Lung microvascular endothelial cell (primary cell): ENCODE measurements at places on chromosomes 7 and 10.

- DNase-seq: no peak
These were observed 6.0 kb upstream of the LMBR1 start for GRCh38 chr7:156898938-156899337.

GRCh38 chr10:61359452-61359851 is 93.7 kb downstream of the TMEM26 start:
- DNase-seq: no peak

GRCh38 chr10:79097021-79097872 is 28.5 kb downstream of the ZMIZ1 start:
- no peak for DNase-seq

GRCh38 chr10:9510626-9511025 is 1456.1 kb downstream of the GATA3 start:
- DNase-seq: no peak

DNA sequence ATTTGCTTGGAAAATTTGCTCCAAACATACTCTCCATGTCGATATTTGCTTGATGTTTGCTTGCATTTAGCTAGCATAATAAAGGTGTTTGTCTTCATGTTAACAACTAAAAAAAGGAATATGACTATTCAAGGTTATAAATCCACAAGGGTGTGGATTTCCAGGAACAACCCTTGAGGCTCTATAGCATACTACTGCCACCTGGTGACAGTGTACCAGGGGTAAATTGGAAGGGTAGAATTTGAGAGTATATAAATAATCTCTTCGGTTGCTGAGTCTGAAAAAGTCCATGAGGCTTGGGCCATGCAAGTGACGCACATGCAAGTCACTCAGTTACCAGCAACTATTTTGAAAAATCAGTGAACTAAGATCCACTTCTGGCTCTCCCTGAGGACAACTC is 68.4 kb downstream of the SLIT1 start:
- peak; percentile 42 for DNase-seq

DNA sequence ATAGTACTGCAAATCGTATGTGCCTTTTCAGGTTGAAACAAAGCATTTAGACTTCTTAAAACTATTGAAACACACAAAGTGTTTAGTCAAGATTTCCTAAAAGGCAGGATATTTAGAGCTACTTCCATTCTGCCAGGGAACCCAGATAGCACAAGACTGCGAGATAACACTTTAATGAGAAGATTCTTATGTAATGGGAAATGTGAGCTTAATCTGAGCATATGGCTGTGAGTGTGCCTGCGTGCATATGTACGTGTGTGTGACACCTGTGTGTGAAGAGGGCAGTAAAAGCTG is 14.3 kb upstream of the JCAD start:
- no peak for DNase-seq

- peak; percentile 65 for DNase-seq
These were observed 33.8 kb upstream of the ZFAND2A start for GRCh38 chr7:1193593-1194424.

GRCh38 chr10:108902619-108903285 is 1020.6 kb downstream of the XPNPEP1 start:
- no peak for DNase-seq

DNA sequence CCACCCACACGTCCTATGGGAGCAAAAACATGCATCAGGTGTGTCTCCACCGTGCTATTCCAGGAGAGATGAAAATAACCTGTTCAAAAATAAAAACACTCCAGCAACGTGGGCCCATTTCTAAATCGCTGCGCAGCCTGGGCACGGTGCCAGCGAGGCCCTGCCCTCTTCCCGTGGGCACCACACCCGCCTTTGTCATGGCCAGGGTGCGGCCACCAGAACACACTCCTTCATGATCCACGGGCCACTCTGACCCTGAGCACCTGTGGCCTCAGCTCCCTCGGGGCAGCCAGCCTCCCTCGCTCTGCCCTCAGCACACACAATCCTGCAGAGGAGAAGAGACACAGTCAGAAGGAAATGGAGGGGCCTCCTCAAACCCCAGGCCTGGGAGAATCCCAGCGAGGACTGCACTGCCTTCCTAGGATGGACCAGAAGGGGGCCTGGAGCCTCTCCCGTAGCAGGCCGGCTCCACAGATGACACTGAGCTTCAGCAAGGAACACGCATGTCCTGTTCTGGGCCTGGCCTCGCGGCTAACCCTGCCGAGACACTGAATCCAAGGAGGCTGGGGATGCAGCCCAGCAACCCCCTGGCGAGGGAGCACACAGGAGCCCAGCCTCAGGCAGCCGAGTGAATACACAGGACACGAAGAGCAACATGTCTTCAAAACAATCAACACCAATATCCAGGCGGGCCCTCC is 169.0 kb downstream of the MAD1L1 start:
- DNase-seq: peak; percentile 57

- DNase-seq: no peak
These were observed 68.6 kb downstream of the GLCCI1 start for GRCh38 chr7:8037151-8037550.

GRCh38 chr10:62818426-62819011 is 2.4 kb upstream of the EGR2 start:
- DNase-seq: no peak
